ENCODE measurements at places on chromosomes 2 and 18.

- DNase-seq: peak; percentile 2
Measured at GRCh38 chr2:196331851-196332250, 160.5 kb upstream of the STK17B start.

- no peak for DNase-seq
Measured at GRCh38 chr2:233413559-233414272, 59.4 kb downstream of the DGKD start.

GRCh38 chr2:169393068-169393590 lies 30.8 kb upstream of the LRP2 start:
- no peak for DNase-seq

GRCh38 chr2:242052421-242052820 lies 182.9 kb downstream of the RTP5 start:
- no peak for DNase-seq

DNA sequence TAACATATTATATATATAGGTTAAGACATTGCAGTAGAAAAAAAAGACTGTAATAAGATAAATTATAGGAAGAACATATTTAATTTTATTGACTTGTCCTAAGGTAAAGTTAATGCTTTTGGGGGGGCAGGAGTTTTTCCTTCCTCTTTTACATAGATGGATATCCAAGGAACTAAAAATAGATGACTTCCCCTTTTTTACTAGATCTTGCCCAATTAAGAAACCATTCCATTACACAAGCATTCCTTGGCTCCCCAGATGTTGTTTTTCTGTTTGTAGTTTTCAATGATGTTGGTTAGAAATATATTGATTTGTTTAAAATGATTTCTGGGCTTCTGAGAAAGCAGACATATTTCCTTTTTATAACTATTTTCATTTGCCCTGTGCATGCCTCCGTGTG lies 22.4 kb upstream of the PMAIP1 start:
- no peak for DNase-seq

DNA sequence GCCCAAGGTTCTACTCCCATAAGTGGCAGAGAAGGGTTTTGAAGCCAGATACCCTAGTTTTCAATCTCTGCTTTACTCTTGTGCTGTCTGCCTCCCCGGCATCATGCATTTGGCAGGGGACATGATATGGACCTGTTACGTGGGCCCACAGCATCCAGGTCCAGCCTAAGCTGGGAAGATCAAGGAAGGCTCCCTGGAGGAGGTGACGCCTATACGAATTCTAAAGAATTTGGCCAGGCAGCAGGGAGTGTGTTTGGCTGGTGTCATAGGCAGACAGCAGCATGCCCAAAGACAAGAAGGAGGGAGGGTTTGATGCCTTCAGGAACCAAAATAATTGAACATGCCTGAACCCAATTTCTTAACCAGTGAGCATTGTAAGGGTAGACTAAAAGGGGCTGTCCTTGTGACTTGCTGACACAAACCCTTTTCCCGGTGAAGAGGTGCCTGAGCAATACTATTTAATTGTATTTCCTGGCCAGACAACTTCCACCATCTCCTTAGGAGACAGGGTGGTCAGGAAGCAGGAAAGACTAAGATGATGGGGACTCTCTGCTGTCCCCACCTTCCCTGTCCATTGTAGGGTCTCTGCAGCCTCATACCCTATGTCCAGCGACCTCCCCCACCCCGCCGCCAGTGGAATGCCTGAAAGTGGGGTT lies 21.3 kb downstream of the NRP2 start:
- DNase-seq: no peak

GRCh38 chr2:67436221-67436620 lies 39.1 kb downstream of the ETAA1 start:
- DNase-seq: no peak
